ENCODE measurements at places on chromosomes 3 and 15. TPM values are rescaled to one million over a fixed set of nuclear protein-coding genes. Genes with fewer than 3 reads are reported as not detected.

- no peaks in the 10 kb centered on the region for H3K4me1 ChIP-seq
- no peaks in the 10 kb centered on the region for H3K36me3 ChIP-seq
- no peaks in the 10 kb centered on the region for H3K27me3 ChIP-seq
- no peak overlapping the region for H3K4me3 ChIP-seq
- peak overlapping the region; percentile 1 for H3K27ac ChIP-seq
Measured at GRCh38 chr3:81490541-81491288, 270.7 kb downstream of the GBE1 start.

GRCh38 chr3:179948740-179949139 lies 88.0 kb downstream of the PEX5L start:
- H3K4me1 ChIP-seq, result no peaks in the 10 kb centered on the region
- no peak overlapping the region for H3K4me3 ChIP-seq
- no peak for DNase-seq
- H3K27ac ChIP-seq, result no peak overlapping the region

Gene ZNF860
- 7.1 TPM for total RNA-seq

Gene ARHGEF26
- total RNA-seq, result 7.8 TPM

Measured in type B pancreatic cell (in vitro differentiated cells).